Gastroesophageal sphincter (tissue), 4 donors: ENCODE measurements at places on chromosomes 4 and X. TPM values are rescaled to one million over a fixed set of nuclear protein-coding genes. Genes with fewer than 3 reads are reported as not detected.

Gene DRD5
- total RNA-seq = not detected

Gene POLR2B
- 82.4 TPM for total RNA-seq

Gene SUPT20HL2
- not detected for total RNA-seq

Gene XK
- 16.2 TPM for total RNA-seq

Gene FAM53A
- 18.4 TPM for total RNA-seq

Gene CLDN34
- not detected for total RNA-seq

Gene UGT2B10
- total RNA-seq = not detected
